ENCODE measurements at places on chromosomes 7 and 10.

GRCh38 chr10:19730167-19730906, 85.9 kb upstream of the PLXDC2 start:
- no peak for DNase-seq

GRCh38 chr10:92181575-92181974, 109.3 kb downstream of the CPEB3 start:
- DNase-seq: no peak

GRCh38 chr7:28813243-28813962, 144.7 kb downstream of the TRIL start:
- no peak for DNase-seq

DNA sequence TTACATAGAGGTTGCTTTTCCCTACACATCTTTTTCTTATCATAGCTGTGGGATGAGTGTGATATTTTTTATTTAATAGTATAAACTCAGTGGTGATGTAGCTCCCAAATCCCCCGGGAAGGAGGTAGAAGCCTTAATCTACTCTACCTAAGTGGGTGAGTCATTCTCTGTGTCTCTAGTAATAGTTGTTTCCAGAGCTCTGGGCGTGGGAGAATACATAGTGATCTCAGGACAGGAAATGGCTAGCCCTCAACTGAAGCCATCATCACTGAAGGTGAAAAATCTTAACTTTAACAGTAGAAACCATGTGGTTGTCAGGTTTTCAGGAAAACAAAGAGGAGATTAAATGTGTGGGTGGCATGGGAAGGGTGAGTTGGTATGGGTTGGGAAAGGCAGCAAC, 278.4 kb downstream of the ANKRD30A start:
- no peak for DNase-seq

- DNase-seq: no peak
These were observed 4.6 kb upstream of the FAM170B start for GRCh38 chr10:49138361-49138891.

DNA sequence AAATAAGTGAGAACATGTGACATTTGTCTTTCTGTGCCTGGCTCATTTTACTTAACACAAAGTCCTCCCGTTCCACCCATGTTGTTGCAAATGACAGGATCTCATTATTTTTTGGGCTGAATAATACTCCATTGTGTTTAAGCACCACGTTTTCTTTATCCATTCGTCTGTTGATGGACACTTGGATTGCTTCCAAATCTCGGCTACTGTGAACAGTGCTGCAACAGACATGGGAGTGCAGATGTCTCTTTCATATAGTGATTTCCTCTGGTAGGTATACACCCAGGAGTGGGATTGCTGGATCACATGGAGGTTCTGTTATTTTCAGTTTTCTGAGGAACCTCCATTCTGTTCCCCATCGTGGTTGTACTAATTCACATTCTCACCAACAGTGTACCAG, 264.4 kb upstream of the GALNT17 start:
- no peak for DNase-seq
